Aorta (tissue), 5 donors: ENCODE measurements at places on chromosomes 3 and 15. TPM values are rescaled to one million over a fixed set of nuclear protein-coding genes. Genes with fewer than 3 reads are reported as not detected.

DNA sequence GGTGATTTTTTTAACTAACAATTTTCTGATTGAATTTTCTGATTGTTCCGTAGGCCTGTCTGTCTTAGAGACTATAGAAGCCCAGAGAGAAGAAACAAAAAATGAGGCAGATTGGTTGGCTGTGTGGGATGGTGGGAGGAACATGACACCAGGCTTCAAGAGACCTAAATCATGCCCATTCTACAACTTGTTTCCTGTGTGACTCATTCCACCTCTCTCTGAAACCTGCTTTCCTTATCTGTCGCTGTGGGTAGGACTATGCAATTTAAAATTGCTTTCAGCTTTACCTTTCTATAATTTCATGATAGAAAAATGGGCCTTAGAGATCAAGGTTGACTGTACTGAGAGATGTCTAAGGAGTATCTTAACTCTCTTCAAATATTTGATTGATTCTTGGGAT is 44.5 kb downstream of the OXNAD1 start:
- no peak overlapping the region for H3K4me3 ChIP-seq
- peaks cover 3% of the 10 kb centered on the region for H3K36me3 ChIP-seq
- H3K4me1 ChIP-seq: no peaks in the 10 kb centered on the region
- no peak for DNase-seq
- no peaks in the 10 kb centered on the region for H3K27me3 ChIP-seq

DNA sequence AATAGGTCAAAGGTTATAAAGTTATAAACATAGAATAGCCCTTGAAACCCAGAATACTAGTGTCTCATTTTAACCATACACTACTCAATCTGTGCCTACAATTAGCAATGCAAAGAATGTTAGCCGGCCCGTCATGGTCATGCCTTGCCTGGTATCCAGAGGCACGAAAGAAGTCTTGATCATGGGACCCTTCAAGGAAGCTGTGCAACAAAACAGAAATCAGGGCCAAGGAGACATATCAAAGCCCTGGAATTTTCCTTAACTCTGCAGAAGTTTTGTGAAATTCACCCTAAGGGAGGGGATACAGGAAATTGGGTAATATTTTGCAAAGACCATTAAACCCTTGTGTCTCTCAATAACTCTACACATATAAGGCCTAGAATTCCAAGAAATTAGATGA is 482.4 kb downstream of the ROBO1 start:
- H3K27ac ChIP-seq: no peak overlapping the region
- no peaks in the 10 kb centered on the region for H3K4me1 ChIP-seq
- no peaks in the 10 kb centered on the region for H3K36me3 ChIP-seq
- no peaks in the 10 kb centered on the region for H3K27me3 ChIP-seq
- no peak overlapping the region for H3K4me3 ChIP-seq

GRCh38 chr3:190458040-190458439 is 8.3 kb upstream of the TMEM207 start:
- H3K27me3 ChIP-seq: no peaks in the 10 kb centered on the region
- no peaks in the 10 kb centered on the region for H3K36me3 ChIP-seq
- H3K4me1 ChIP-seq: no peaks in the 10 kb centered on the region
- H3K27ac ChIP-seq: no peak overlapping the region

SNTN gene
- total RNA-seq: not detected

- no peaks in the 10 kb centered on the region for H3K27me3 ChIP-seq
- no peaks in the 10 kb centered on the region for H3K36me3 ChIP-seq
- peak; percentile 94 for DNase-seq
- H3K27ac ChIP-seq: peak overlapping the region; percentile 87
- H3K4me1 ChIP-seq: peaks cover 6% of the 10 kb centered on the region
Measured at GRCh38 chr3:4826237-4827100, 152.8 kb upstream of the BHLHE40 start.

GOLGA6L24 gene
- total RNA-seq: not detected

DNA sequence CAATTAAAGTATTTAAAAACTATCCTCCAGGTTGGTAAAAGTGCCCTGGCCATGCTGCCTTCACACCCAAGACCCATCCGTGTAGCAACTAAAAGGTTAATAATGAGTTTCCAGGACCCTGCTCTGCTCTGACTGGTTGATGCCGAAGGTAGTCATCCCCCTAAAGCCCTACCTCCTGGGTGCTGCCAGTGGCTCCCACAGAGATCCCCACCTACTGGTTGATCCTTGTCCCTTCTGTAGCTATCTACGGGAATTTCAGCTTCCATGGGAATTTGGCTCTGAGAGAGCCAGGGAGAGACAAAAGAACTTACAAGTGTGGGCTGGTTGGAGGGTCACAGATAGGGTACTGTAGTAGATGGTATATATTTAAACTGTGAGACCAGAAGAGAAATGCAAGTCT is 110.6 kb upstream of the NANOGP8 start:
- no peak overlapping the region for H3K27ac ChIP-seq
- H3K27me3 ChIP-seq: no peaks in the 10 kb centered on the region
- no peaks in the 10 kb centered on the region for H3K36me3 ChIP-seq
- no peaks in the 10 kb centered on the region for H3K4me1 ChIP-seq

MORC1 gene
- total RNA-seq: not detected
